ENCODE measurements at places on chromosomes 4 and X.

GRCh38 chr4:118346495-118346894 is 6.3 kb downstream of the PRSS12 start:
- DNase-seq: no peak

DNA sequence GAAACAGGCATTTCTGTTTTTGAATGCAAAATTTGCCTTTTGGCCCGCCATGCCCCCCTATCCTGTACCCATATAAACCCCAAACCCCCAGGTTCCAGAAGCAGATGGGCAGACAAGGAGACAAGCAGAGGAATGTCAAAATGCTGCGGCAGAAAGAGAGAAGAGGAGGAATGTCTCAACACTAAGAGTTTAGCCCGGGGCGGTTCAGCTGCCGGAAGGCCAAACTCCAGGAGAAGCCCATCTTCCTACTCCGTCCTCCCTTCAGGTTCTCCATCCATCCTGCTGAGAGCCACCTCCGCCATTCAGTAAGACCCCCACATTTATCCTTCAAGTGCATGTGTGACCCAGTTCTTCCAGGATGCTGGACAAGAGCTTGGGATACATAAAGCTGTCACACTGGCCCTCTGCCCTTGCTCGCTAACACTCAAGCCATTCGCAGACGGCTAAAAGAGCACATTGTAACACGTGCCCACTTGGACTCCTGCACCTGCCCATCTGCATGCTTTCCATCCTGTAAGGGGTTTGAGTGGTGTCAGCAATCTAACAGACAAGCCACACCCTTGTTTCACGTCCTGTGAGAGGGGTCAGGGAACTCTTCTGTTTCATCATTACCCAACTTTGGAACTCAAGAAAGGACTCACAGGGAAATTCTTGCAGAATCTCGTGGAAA is 31.3 kb downstream of the TLR10 start:
- no peak for DNase-seq

DNA sequence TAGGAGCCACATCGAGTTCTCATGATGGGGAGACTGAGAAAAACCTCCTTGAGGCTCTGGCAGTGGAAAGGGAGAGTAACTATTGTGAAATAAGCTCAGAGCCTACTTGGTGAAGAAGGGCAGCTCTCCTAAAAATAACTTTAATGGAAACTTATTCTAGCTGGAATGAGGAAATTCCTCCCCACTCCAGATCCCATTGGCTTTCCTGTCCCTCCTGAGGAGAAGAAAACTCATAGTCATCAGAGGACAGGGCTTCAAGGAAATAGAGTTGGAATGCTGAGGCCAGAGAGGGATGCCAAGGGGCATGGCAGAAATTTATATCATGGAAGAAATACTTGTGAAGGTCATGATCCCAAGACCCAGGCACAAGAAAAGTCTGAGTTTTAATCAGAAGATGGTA is 70.7 kb upstream of the TAPT1 start:
- no peak for DNase-seq

DNA sequence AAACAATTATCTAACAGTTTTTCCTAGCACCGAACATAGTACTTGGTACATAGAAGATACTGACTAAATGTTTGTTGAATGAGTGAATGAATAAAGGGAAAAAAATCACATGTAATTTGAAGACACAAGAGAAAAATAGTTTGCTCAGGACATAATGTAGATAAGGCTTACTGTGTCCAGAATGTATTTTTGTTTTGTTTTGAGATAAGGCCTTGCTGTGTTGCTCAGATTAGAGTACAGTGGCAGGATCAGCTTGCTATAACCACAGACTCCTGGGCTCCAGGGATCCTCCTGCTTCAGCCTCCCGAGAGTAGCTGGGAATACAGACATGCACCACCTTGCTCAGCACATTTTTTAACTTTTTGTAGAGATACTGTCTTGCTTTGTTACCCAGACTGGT is 6.5 kb downstream of the FAM199X start:
- DNase-seq: no peak

DNA sequence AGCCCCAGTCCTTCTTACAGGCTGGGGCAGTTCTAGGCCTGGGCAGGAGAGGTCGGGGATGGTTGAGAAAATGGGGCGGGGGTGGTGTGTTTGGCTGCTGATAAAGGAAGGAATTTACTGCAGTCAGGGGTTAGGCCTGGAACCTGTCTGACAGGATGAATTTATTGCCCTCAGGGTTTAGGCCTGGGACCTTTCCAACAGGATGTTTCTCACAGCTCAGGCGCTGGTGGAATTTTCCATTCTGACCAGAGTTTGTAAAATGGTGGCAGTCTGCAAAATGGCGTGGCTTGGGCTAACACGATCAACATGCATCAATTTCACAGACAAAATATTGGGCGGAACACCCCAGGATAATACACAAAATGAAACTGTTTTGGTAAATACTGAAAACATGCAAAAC is 83.5 kb upstream of the SPIN4 start:
- DNase-seq: no peak

GRCh38 chr4:11901089-11901488 is 472.4 kb upstream of the HS3ST1 start:
- no peak for DNase-seq

- DNase-seq: no peak
Measured at GRCh38 chr4:91846233-91846632, 457.5 kb upstream of the GRID2 start.

- no peak for DNase-seq
Measured at GRCh38 chr4:24282446-24282845, 301.9 kb downstream of the DHX15 start.

DNA sequence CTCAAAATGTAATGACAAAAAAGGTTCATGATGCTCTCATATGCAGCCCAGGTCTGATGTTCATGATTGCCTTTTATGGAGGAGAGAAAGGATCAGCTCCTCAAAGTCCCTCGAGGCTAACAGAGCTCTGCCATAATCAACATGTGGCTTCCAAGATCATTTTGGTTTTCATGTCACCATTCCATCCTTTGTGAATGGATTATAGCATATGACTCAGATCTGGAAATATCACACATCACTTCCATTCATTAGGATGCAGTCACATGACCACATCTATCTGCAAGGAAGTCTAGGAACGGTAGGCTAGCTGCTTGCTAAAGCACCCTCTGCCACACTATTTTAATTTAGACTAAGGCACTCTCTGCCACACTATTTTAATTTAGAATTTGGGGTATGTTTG is 77.6 kb downstream of the COX18 start:
- no peak for DNase-seq

- DNase-seq: no peak
Measured at GRCh38 chrX:145818186-145819113, 821 bp downstream of the SLITRK2 start.

- DNase-seq: peak; percentile 98
Measured at GRCh38 chrX:72238721-72239475, at the start of gene ERCC6L. ERCC6L (minus strand) TSS chrX:72239027; CDS start chrX:72238911, 116 bp downstream.

DNA sequence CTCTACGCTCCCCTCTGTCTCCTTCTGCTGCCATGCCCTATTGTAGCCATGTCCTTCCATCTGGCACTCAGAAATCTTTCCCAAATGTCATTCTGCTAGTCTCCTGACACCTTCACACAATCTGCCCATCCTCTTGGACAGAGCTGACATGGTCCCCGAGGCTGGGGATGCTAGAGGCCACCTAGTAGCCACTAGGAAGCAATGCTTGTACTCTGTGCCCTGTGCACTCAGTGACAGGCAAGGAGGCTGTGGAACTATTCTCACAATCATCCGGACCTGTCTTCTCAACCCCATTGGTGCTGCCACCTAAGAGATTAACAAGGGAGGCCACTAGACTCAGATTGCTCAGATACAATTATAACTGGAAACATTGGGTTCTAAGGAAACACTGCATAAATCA is 112.6 kb upstream of the TMEM164 start:
- DNase-seq: no peak

DNA sequence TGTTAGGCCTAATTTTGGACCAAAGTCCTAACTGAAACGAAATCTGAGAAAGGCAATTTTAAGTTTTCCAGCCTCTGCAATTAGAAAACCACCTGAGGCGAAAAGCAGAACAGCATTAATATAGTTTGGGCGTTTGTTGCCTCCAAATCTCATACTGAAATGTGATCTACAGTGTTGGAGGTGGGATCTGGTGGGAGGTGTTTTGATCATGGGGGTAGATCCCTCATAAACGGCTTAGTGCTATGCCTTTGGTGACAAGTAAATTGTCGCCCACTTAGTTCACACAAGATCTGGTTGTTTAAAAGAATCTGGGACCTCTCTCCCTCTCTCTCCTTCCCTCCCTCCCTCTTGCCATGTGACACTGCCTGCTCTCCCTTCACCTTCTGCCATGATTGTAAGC is 5.7 kb downstream of the FAM241A start:
- DNase-seq: no peak

- peak; percentile 5 for DNase-seq
Measured at GRCh38 chr4:38424151-38424871, 239.7 kb upstream of the KLF3 start.

- no peak for DNase-seq
Measured at GRCh38 chrX:40188573-40189417, 91.0 kb upstream of the BCOR start.

- no peak for DNase-seq
Measured at GRCh38 chr4:94441838-94442237, 9.9 kb upstream of the PDLIM5 start.

DNA sequence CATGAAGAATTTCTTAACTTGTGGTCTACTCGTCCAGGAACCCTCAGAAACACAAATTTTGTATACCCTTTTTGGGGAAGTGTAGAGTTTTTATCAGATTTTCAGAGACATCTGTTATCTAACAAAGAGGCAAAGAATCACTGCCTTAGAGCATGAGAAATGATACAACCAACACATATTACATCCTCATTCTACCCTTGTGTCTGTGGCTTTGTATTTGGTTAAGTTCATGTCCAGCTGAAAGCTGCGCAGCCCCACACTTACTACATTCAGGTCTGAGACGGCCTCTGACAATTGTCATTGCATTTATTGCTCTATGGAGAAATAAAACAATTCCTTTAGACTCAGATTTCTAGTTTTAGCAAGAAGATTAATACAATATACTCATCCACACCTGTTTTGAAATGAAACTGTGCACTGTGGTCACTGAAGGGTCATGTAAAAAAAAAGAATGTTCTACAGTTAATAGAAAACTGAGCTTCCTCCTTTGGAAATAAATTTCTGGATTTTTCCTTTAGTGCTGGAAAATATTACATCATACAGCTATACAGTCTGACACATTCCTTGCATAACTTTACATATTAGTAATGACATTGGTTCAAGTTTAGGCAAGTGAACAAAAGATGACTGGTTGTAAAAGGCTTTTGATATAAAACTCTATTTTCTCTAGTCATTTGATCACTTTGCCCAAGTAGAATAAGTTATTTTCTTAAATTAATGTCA is 39.8 kb downstream of the GLRB start:
- DNase-seq: no peak

- DNase-seq: no peak
Measured at GRCh38 chr4:19983072-19983471, 268.6 kb upstream of the SLIT2 start.

DNA sequence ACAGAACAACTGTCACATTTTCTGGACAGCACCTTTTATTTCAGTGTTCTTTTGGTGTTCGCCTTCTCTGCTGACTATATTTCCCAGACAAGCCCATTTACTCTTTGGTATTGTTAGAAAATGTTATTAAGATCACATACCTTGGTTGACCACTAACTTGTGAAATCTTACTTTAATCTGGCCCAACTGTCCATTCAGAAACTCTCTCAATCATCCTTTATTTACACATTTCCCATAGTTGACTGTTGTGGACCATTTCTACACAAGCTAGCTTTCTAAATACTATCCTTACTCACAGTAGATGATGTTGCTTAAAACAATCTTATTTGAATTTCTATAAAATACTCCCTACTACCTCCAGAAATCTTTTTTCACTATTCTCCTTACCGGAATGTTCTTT is 64.7 kb downstream of the QRFPR start:
- no peak for DNase-seq

- DNase-seq: no peak
Measured at GRCh38 chr4:166481739-166482138, 608.7 kb downstream of the TLL1 start.

DNA sequence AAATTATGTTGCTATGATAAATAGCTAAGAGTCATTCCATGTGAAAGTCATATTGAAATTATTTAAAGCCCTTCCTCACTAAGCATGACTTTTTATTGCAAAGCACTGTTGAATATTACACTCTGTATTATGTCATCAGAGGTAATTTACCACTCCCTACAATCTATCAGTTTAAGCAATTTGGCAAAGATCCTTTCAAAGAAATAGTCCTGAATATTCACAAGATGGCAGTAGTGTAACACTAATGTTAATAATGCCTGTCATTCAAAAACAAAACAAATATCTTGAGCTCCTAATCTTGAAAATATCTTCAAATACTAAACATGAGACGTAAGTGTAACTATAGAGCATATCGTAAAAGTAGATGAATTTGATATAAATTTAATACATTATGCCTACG is 208.6 kb upstream of the TECRL start:
- no peak for DNase-seq

- no peak for DNase-seq
Measured at GRCh38 chrX:130228871-130229270, 39.8 kb downstream of the ZNF280C start.

DNA sequence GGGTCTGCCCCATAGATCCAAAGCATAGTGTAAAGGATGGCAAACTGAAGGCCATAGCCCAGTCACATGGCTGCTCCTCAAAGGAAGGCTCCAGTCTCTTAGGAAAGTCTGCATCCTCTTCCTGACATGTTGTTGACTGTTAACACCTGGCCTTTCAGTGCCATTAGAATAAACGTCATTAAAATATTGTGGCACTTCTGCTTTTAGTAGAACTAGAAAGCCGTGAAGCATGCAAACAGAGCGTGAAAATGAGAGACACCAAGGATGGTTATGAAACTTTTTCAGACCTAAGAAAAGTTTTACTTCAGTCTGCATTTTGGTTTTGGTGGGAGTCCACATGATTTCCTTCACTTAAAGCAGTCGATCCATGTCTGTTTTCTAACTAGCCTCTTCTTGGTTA is 41.1 kb upstream of the AFF2 start:
- DNase-seq: no peak

DNA sequence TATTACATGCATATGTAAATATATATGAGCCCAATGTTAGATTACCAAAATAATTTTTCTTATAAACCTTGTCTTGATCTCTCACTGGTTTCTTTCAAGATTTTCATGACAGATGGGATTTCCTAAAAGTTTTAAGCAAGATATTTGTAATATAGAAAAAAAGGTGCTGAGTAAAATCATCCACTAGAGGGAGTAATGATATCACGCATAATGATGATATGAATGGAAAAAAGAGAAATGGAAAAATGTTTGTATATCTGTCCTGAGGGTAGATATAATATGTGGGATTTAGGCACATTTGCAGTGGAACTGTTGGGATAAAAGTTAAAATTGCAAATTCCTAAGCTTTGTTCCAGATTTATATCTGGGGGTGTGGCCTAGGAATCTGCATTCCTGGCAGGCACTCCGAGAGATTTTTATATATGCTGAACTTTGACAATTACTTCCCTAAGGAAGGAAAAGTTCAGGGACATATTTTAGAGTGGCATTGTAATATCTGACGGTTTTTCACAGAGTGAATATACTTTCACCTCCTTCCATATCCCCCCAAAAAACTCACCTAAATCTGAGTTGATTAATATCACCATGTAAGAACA is 60.5 kb downstream of the TMA16 start:
- DNase-seq: peak; percentile 23

Data from SK-N-SH (cell line).